LoVo (cell line): ENCODE measurements at places on chromosomes 6 and 20.

DNA sequence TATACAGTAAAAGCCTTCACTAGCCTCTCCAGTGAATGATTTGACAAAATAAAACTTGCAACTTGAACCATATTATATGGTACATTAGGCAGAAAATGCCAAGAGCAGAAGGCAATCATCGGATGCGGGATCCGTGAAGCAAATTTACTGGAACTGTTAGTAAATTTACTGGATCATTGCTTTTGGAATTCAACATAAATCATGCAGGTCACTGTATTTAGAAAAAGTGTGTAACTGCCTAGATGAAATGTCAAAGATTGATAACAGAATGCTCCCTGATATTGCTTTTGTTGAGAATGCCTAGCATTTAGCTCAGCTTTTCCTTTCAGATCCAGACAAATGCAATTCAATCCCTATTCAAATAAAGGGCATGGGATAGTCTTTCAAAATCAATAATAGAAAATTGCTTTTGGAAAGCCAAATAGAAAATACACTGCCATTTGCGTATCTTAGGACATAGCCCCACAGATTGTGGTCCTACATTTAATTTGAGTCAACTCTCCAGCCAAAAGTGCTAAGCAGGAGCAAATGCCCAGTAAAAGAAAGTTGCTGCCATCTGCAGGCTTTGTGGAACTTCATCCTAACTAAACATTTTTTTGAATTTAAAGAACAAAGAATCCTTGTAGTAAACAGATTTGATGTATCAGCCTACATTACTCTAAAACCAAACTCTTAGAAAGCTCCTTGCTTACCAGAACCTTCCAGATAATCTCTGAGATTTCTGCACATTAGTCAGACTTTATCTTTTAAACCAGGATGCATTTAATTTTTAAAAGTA, 109.5 kb upstream of the HSF2 start:
- DNase-seq, result no peak

DNA sequence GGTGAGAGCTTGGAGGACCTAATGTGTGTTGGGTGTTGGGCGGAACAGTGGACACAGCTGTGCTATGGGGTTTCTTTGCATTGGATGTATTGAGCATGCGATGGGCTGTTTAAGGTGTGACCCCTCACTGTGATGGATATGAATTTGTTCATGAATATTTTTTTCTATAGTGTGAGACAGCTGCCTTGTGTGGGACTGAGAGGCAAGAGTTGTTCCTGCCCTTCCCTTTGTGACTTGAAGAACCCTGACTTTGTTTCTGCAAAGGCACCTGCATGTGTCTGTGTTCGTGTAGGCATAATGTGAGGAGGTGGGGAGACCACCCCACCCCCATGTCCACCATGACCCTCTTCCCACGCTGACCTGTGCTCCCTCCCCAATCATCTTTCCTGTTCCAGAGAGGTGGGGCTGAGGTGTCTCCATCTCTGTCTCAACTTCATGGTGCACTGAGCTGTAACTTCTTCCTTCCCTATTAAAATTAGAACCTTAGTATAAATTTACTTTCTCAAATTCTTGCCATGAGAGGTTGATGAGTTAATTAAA, 3.0 kb downstream of the HLA-A start:
- no peak for DNase-seq

DNA sequence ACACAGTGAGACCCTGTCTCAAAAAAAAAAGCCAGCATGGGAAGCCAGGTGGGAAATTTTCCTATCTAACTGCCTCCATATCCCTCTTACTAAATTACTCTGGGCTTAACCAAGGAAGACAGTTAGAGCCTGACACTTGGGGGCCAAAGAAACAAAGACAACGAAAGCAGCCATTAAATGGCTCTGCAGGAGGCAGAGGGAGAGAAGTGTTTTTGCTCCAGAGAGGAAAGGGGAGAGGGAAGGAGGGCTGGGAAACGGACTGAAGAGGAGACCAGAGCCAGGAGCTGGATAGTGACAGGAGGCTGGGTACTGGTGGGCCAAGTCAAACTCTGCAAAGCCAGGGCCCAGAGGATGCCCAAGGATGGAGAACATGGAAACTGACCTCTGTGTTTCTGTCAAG, 10.7 kb upstream of the TGIF2 start:
- no peak for DNase-seq

DNA sequence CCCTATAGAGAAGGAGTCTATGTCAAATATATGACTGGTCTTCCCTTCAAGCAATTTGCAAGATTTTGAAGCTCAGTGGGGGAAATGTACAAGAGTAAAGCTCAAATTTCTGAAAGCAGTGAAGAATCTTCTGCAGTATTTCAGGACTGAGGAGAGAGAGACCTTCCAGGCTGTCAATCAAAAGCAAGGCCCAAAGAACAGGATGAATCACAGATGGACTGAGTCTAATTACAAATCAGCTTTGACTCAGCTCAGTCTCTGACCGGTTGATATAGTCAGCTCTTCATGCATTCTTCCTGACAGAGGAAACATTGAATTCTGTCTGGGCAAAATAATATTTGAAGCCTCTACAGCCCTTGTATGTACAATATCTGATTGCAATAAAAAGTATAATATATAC, 7.7 kb upstream of the HTR1B start:
- DNase-seq, result no peak

GRCh38 chr6:136464148-136464547, 86.1 kb downstream of the MAP7 start:
- no peak for DNase-seq

DNA sequence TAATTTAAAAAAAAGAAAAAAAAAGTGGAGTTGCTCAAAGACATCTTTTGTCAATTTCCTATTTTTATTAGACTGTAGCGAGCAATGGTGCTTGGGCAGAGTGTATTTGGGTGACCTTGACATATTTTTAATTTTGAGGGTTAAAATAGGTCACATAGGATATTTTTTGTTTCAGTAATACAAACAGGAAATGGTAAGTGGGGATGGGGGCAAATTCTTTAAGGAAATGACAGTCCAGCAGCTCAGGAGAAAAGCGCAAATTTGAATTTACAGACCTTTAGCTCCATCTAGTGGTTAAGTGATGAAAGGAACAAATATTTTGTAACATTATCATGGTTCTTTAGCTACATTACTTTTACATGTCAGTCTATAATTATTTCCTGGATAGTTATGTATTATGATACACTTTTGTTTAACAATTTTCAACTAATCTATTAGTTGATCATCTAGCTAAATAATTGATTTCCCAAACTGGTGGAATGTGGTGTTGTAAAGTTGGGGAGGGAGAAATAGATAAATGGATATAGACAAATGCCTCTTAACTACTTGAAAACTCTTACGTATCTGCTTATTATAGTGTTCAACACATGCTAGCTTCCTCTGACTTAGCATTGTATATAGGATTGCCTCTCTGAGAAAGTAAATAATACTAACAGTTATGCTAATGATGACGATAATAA, 10.0 kb downstream of the CITED2 start:
- peak; percentile 68 for DNase-seq

GRCh38 chr6:79718509-79719247, 87.5 kb downstream of the SH3BGRL2 start:
- DNase-seq, result no peak

- DNase-seq, result no peak
These were observed 494.0 kb upstream of the MAP3K7 start for GRCh38 chr6:91080871-91081270.

- DNase-seq, result no peak
These were observed 6.0 kb downstream of the CST7 start for GRCh38 chr20:24955045-24955444.

DNA sequence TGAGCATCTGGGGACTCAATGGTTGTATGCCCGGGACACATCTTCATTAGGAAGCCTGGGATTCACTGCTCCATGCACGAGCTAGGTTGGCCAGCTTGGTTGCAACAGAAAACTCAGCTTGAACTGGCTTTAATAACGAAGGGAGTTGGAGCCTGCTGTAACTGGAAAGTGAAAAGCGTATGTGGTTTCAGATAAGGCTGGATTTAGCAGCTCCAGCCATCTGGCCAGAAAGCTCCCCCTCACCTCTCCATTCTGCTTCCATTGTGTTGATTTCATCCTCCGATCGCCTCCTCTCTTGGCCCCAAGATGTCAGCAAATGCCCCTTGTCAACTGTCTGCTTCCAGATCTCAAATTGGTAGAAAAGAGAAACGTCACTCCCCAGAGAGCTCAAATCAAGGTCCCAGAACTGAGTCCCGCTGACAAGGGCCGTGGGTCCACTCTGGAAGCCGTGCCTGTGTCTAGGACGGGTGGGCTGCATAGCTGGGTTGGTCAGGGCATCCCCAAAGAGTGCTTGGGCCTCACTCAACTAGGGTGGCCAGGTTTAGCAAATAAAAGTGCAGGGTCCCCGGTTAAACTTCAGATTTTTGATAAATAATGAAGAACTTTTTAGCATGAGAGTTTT, 117.0 kb upstream of the PMEPA1 start:
- no peak for DNase-seq

DNA sequence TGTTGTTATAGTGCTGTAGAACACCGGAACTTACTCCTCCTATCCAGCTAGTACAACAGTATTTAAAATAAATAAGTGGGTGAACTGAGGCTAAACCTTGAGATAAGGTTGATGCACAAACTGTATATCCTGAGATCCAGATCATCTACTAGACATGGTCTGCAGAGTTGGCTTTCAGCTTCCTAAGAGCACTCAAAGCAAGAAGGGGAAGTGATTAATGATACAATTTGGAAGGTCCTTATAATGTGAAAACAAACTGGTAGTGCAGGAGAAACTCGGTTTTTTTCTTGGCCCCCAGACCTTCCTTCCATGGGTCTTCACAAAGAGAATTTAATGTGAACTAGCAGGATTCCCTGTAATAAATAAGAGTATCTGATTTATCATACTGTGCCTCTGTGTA, 27.4 kb upstream of the RREB1 start:
- DNase-seq, result no peak

DNA sequence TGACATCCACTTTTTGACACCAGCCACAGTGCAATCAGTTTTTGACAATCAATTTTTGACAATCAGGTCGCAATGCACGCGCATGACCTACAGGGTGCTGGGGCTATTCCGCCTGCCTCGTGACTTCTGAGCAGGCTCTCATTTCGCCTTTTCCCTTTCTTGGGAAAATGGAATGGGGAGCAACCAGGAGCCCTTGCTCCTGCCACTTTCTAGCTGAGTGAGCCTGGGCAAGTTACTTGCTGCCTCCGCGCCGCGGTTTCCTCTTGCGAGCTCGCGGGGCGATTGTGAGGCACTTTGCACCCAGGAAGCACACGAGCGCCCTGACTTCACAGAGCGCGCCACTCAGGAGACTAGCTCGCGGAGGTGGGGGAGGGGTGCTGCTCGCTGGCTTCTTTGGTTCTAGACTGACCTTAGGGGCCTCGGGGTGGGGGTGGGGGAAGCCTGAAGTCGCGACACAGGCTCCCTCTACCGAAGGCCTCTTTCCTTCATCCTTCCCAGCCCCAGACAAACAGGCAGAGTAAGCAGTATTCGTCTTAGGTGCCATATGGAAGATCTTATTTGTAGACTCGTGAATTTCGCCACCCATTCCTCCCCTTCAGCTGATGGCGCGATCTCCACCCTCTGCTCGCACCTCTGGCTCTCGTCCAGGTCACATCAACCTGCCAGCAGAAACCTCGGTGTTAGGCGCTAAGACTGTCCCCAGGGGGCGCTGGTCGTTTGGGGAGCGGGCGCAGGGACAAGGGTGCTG, 4.6 kb downstream of the TP53TG5 start:
- DNase-seq, result peak; percentile 87

- DNase-seq, result no peak
These were observed 9.2 kb downstream of the HSPA1B start for GRCh38 chr6:31836474-31837368.

- peak; percentile 9 for DNase-seq
These were observed 20.0 kb upstream of the NFATC2 start for GRCh38 chr20:51562332-51563173.

GRCh38 chr6:105196076-105196475, 16.3 kb upstream of the POPDC3 start:
- no peak for DNase-seq

- no peak for DNase-seq
These were observed 42.0 kb upstream of the DSN1 start for GRCh38 chr20:36815454-36816091.

GRCh38 chr20:48025051-48025515, 239.8 kb upstream of the SULF2 start:
- DNase-seq, result no peak
